ENCODE measurements at places on chromosomes 3 and 15.
A peak's percentile ranks its signal among the peaks of the same experiment; 100 is the strongest.

DNA sequence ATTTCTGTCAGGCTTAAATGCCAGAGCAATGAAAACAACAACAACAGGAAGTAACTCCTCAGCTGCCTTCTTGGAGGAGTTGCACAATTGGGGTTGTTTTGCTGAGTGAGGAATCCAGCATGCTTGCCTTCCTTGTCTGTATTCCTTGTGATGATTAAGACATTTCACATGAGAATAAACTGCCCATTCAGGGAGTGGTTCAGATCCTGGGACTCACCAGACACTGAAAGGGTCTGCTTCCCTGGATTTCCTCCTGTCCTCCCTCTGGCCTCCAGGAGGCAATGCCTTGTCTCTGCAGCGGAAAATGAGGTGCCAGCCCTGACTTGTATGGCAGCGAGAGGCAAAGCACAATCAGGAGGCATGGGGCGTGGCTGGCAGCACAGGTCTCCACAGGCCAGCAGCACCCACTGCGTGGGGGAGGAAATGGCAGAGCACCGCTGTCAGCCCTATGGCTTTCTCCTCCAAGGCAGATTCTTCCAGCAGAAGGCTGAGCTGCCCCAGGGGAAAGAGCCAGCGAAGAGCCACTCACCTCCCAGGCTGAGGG is 41.5 kb downstream of the RBP2 start:
- peak; percentile 7 for DNase-seq

GRCh38 chr3:45795882-45796765 is at the start of gene SLC6A20:
SLC6A20 (minus strand) TSS chr3:45796536; CDS start chr3:45796419, 117 bp downstream.
- DNase-seq: no peak

- DNase-seq: no peak
Measured at GRCh38 chr3:122269045-122269444, 56.0 kb upstream of the CSTA start.

DNA sequence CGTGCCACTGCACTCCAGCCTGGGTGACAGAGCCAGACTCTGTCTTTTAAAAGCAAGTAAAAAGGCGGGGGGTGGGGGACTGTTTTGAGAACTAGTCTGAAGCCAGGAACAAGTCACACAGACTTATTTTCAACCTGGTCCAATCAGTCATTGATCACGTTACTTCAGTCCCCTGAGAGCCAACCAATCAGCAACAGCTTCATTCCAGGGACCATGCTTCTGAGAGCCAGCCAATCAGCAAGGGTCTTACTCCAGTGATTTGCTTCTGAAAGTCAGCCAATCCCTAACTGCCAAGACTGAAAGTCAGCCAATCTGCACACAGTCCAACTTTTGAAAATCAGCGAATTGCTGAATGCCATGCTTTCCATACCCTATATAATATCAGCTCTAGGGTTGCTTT is 48.6 kb upstream of the C15orf39 start:
- peak; percentile 28 for DNase-seq

DNA sequence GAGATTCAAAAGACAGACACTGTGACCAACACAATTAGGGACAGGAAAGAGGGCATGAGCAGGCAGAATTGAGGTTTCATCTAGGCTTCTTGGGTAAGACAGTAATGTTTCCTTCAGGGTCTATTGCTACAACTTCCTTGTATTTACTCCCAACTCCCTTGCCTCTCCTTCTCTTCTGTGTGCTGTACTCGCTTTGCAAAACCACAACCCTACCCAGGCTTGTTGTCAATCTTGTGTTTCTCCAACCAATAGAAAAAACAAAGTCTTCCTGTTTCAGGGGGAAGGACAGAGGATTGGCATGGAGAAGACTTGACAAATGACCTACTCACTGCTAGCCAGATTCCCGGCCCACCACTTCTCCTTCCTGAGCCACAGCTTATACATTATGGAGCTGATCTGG is 36.3 kb upstream of the MASP1 start:
- DNase-seq: no peak

- DNase-seq: no peak
Measured at GRCh38 chr3:154029926-154030325, 91.3 kb upstream of the ARHGEF26 start.

DNA sequence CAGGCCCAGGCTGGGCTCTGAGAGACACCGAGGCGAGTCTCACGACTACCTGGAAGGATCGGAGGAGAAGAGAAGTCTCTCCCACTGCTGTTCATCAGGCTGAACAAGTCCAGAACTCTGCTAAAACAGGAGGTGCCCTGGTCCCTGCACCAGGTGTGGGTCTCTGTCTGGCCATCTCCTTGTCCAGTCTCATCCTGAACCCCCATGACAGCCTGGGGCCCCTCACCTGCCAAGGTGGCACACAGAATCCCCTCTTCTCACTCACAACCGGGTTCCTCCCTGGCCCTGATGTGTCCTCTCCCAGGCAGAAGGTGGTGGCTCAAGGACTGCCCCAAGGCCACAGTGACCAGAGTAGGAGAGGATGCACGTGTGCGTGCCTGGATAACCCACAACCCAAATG is 34.1 kb downstream of the WNT7A start:
- no peak for DNase-seq

- no peak for DNase-seq
Measured at GRCh38 chr3:57832900-57833313, 76.8 kb downstream of the SLMAP start.

DNA sequence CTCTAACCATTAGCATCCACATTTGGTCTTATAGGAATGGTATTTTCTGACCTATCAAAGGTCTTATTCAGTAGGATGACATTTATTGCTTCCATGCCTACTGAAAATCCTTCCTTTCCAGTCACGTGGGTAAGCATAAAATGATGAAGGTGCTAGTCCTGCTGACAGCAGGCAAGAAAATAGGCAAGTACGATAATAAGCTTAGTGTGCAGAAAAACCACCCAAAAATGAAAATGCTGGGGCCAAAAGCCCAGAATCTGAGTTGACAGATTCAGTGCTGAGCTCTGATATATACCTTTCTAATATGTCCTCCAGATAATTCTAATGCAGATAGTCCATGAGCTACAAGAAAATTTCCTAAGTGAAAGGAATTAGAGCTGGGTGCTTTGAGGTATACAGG is 194.8 kb downstream of the WDR72 start:
- no peak for DNase-seq

DNA sequence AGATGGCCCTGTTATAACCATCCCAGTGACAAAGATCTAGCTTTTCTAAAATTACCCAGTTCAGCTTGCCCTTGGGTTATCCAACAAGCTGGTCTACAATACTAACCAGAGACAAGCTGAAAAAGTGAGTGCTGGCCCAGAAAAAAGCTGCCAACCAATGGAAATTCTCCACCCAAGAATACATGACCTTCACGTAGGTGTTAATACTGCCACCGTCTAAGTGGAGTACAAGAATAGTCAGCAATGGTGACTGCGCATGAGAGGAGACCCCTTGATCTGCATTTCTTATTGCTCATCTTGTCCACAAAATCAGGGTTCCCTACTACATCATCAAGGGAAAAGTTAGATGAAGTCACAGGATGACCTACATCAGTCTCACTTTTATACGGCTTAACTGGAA is 15.8 kb upstream of the PLCH1 start:
- no peak for DNase-seq

- peak; percentile 38 for DNase-seq
Measured at GRCh38 chr3:170128977-170129431, 52.5 kb downstream of the PHC3 start.

DNA sequence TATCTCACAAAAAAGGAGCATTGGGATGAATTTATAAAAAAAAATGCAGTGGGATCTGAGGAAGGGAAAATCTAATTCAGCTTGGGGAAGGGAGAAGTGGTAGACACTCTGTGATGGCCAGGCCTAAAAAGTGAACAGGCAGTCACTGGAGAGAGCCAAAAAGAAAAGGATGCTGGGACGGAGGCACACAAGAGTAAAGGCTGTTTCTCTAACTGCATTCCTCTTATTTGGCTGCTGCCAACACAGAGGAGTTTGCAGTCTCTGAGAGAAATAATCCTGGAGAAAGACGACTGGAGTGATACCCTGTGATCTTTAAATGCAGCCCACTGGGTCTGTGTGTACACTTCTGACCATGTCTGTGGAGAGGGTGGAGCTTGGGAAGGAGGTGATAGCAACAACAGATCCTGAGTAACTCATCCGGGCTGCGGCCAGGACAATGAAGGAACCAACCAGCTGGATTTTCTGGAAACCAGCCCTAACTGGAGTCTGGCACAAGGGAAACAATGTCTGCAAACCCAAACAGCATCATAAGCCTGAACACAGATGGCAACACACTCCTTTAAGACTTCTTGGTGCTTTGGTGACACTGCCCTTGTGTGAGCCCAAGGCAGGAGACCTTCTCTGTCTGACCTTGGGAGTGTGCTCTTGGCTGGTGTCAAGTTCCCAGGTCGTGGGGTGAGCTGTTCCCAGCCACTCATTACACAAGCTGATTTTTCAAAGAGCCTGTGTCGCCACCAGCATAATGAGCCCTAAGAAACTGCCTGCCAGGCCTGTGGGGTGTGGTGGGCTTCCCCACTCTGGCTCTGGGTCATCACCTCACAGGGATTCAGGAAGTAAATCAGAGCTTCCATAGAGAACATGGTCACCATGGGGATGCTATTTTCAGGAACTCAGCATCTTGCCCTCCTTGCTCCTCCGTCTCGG is 8.0 kb downstream of the FYCO1 start:
- DNase-seq: peak; percentile 46

DNA sequence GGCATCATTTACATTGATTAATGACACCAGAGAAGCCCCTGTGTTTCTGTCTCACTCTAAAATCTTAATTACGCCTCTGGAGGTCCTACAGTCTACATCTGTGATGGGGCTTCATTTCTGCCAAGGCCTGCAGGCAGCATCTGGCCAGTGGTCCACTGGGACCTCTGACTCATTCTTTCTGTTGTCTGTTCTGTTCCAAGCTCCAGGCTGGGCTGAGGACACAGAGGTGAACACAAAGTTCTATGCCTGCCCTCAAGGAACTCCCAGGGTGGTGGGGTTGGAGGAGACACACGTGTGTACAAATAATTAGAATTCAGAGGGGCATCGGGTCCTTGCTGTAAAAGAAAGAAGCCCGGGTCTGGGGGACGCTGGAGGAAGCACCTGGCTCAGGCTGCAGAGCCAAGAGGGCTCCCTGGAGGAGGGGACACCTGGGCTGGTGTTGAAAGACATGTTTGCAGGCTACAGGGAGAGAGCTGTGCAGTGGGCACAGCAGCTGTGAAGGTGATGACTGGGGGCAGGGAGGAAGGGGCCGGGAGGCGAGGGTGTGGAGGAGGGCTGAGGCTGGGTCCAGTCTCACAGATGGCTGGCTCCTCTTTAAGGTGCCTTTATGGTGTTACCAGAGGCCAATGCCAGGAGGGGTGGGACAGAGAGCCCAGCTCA is 103.3 kb upstream of the PRR23E start:
- no peak for DNase-seq

GRCh38 chr3:105829871-105830622 is 38.8 kb downstream of the CBLB start:
- DNase-seq: no peak

- DNase-seq: no peak
Measured at GRCh38 chr3:165256554-165257065, 60.4 kb upstream of the SLITRK3 start.

DNA sequence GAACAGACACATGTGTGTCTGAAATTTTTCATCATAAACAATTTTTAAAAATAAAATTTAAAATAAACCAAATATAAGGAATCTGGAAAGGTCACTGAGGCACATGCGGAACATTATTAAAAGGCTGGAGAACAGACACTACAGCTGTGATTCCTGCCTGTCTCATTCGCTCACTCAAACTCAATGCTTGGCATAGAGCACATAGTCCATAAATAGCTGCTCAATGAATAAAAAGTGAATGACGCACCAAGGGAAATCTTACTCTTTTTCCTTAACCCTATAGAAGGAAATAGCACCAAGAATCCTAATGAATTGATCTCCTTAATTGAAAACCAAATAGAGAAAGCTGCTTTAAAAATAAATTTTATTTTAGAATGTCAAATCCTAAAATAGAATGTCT is 98.4 kb downstream of the FSIP1 start:
- no peak for DNase-seq

- peak; percentile 97 for DNase-seq
Measured at GRCh38 chr3:188950832-188951489, 220.8 kb upstream of the TPRG1 start.

GRCh38 chr15:58437531-58438105 is 5.8 kb downstream of the LIPC start:
- DNase-seq: no peak

GRCh38 chr3:32305361-32305876 is 66.9 kb downstream of the CMTM8 start:
- DNase-seq: no peak

- DNase-seq: peak; percentile 52
Measured at GRCh38 chr15:52331490-52332240, 36.1 kb upstream of the MYO5C start.

DNA sequence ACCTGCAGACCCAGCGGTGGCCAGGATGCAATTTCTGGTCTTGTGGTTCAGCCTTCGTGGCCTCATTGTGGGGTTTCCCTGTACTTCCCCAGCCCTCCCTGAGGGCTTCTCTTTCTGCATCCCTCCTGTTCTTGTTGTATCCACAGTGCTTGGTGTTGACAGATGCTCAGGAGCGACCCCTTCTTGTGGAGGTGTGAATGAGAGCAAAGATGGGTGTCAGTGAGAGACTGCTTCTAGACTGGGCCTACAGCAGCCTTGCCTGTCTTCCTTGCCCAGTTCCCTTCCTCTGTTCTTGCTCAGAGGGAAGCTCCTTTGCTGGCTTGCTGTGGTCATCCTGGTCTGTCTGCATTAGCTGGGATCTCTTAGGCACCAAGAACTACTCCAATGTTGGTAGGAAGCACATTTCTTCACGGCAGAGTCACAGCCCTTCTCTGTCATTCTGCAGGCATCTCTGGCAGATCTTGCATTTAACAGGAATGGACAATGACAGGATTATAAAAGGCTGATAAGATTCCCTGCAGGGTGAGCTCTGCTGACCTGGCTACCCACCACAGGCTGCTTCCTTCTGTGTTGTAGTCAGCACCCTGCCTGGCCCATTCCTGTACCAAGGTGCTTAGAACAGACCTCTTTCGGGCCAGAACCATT is 317.8 kb upstream of the C2CD4B start:
- peak; percentile 65 for DNase-seq

- DNase-seq: no peak
Measured at GRCh38 chr3:32797776-32798175, 20.0 kb upstream of the TRIM71 start.

GRCh38 chr3:104846270-104846669 is 520.4 kb upstream of the ALCAM start:
- peak; percentile 63 for DNase-seq

DNA sequence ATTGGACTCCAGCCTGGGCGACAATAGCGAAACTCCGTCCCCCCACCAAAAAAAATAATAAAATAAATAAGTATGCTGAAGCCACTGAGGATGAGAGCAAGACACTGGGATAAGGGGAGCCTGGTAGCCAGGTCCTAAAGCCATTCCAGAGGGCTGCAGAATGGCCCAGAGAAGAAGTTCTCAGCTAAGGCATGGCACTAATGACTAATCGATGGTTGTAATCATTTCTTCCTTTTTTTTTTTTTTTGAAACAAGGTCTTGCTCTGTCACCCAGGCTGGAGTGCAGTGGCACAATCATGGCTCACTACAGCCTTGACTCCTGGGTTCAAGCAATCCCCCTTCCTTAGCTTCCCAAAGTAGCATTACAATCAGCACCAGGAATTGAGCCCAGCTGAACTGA is 25.6 kb upstream of the ZNF774 start:
- no peak for DNase-seq

GRCh38 chr15:70039917-70040316 is 57.8 kb downstream of the TLE3 start:
- DNase-seq: no peak

Data from EL (cell line).